Sciatic nerve (tissue), 2 donors: ENCODE measurements at places on chromosomes 5 and 9. TPM values are rescaled to one million over a fixed set of nuclear protein-coding genes. Genes with fewer than 3 reads are reported as not detected.

Gene LRRC70
- total RNA-seq = 10.4 TPM

Gene TAF11L9
- not detected for total RNA-seq

Gene RGS3
- 43.1 TPM for total RNA-seq

Gene PCDHA12
- 5.8 TPM for total RNA-seq

Gene C9
- not detected for total RNA-seq

Gene CNTNAP3
- total RNA-seq = 10.5 TPM
